ENCODE measurements at places on chromosomes 4 and X.
A peak's percentile ranks its signal among the peaks of the same experiment; 100 is the strongest.

GRCh38 chr4:156779774-156780173 lies 191.8 kb downstream of the PDGFC start:
- DNase-seq, result no peak

GRCh38 chr4:63693321-63693720 lies 715.9 kb downstream of the TECRL start:
- no peak for DNase-seq

GRCh38 chr4:168713253-168713652 lies 216.4 kb downstream of the PALLD start:
- DNase-seq, result no peak

DNA sequence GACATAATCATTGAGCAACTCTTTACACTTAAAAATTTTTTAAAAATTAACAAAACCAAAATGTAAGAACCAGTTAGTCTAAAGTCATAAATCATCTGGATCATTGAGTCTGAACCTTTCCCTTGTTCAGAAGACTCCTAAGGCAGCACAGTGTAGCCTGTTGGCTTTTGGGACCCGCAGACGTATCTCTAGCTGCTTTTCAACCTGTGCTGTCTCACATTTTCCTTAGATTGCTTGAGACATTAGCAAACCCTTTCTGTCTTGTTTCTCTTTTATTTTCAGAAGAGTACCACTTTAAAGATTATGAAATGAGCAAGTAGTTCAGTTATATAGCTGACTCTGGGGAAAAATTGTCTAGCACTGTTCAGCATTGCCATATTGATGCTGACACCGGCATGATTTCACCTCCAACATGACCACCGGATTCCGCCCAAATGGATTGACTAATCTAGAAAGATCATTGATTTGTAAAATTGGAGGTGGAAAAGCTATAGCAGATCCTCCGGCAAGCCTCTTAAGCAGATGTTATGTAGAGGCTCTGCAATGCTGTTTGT lies 8.9 kb downstream of the TCEANC start:
- DNase-seq, result no peak

DNA sequence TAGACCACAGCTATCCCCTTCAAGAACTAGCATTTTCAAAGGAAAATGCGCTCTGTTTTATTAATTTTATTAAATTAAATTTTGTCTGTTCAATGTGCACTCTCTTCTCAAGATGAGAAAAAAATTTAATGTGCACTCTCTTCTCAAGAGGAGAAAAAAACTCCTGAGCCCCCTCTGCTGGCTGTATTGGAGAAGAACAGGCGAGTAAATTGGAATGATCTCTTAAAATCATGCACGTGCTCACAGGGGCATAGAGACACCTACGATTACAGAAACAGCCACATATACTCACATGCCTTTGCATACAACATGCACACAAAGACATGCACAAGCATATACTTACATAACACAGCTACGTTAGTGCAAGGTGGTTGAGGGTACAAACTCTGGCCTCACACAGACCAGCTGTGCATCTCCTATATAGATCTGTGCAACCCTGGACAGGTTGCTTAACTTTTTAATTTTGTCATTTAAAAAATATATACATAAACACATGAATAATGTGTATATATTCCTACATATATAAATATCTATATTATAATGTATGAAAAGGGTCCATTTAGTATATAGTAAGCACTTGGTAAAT lies 176.2 kb upstream of the CXorf66 start:
- peak; percentile 29 for DNase-seq

DNA sequence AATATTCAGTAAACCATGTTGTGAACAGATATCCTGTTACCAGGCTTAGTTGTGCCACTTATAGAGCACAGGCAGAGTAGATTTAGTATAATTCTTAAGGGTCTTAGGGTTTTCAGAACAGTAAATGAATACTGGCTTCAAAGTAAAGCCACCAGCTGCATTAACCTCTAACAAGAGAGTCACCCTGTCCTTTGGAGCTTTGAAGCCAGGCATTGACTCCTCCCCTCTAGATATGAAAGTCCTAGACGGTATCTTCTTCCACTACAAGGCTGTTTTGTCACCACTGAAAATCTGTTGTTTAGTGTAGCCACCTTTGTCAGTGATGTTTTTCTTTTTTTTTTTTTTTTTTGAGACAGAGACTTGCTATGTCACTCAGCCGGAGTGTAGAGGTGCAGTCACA lies 77.7 kb downstream of the ALPK1 start:
- no peak for DNase-seq

DNA sequence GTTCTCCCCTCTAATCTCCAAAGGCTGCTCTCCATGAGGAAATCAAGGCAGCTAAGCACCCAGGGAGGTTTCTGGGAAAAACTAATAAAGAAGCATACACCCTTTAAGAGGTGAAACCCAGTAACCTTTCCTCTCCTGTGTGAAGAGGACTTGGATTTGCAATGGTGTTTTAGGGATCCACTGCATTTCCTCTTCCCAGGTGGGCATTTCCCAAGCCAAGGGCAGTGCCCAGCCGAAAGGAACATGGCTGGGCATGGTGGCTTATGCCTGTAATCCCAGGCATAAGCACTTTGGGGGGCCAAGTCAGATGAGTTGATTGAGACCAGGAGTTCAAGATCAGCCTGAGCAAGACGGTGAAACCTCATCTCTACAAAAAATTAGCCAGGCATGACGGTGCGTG lies 5.4 kb upstream of the ZNF185 start:
- no peak for DNase-seq

GRCh38 chr4:179595671-179596410 lies 2153.6 kb upstream of the AGA start:
- DNase-seq, result no peak

DNA sequence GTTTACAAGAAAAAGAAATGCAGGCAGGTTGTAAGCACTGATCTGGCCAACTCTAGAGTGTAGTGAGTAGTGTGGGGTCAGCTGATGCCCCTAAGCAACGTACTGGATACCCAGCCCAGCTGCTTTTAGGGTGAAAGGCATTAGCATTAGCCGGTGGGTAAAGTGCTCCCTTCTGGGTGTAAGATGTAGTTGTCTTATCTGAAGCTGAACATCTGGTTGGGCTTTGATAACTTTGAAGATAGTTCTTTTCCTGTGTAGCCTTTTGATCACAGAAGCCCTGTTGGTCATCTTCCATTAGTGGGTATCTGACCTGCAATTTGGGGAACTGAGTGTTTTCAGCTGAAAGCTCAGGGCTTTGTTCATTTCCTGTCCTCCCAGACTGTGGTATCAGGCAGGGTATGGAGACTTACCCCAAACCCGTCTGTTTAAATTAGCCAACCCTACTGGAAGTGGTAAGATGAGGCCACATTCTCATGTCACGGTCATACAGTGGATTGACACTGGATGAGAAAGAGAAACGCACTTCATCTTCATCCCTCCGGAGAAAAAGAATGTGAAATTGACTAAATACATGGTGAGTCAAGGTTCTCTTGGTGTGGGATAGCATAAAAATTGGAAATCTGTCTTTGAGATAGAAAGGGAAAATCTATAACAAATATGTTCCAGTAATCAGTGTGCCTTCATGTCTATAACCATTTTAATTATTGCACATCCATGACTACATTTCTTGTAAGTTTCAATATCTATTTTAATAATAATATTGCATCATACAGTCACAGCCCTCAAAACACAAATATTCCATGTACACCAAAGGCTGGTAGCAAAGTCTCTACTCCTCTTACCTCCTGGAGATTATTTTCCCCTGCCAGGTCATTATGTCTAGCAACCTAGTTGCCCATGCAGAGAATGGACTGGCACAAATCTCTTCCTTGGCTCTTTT lies 8.7 kb downstream of the RHOH start:
- DNase-seq, result no peak

GRCh38 chrX:30488092-30488491 lies 89.5 kb downstream of the TASL start:
- no peak for DNase-seq

All from G401 (cell line).